ENCODE measurements at places on chromosomes 5 and 9.

GRCh38 chr9:10366171-10366779 lies 246.5 kb downstream of the PTPRD start:
- peak; percentile 87 for DNase-seq

DNA sequence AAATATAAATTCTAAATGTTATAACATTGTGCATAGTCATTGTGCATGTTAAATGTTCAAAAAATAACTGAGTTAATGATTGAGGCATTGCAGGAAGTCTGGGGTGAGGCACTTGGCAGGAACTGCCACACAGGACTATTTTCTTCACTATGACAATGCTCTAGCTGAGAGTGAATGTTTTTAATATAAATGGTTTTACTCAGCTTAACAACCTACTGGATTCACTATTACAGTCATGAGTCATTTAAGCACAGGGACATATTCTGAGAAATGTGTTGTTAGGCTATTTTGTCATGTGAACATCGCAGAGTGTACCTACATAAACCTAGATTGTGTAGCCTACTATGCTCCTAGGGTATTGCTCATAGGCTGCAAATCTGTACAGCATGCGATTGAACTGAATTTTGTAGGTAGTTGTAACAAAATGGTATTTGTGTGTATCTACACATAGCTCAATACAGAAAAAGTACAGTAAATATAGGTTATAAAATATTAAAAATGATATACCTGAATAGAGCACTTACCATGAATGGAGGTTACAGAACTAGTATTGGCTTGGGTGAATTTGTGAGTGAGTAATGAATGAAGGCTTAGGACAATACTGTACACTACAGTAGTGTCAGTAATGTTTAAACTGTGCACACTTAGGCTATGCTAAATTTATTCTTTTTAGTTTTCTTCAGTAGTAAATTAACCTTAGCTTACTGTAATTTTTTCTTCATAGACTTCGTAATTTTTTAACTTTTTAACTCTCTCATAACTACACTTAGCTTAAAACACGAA lies 346.1 kb upstream of the PTGER4 start:
- no peak for DNase-seq

DNA sequence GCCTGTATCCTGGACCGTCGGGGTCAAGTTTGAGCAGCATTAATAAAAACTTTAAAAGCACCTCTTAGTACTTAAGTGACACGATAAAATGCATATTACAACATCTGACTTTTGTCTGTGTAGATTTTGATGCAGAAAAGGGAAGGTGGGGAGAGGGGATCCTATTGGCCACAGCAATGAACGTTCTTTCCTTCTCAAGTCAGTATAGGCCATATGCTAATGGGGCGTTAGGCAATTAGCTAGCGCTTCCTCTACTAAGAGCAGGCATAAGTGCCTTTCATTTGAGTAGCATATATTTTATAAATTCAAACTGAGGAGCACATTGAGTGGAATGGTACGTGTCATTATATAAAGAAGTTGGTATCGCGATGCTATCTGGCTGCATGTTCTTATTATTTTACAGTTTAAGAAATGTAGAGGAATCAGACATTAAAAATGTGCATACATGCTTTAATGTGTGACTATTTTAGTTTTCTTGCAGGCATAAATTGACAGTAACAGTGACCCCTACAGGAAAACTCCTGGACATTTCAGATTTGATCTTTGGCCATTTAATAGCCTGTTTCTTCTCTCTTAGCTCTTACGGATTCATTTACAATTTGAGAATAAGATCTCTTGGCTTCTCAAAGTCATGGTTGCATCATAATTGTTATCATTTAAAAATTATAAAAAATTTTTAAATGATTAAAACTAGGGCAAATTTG lies 1.1 kb upstream of the GNA14 start:
- no peak for DNase-seq

DNA sequence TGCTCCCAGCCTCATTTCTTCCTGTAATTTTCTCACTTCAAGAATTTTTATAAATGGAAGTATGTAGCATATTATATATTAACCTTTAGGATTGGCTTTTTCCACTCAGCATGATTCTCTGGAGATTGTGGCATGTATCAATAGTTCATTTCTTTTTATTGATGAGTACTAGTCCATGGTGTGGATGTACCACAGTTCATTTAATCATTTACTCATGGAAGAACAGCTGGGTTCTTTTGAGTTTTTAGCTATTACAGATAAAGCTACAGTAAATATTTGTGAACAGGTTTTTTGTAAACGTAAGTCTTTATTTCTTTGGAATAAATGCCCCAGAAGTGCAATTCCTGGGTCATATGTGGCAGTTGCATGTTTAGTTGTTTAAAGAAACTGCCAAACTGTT lies 76.1 kb downstream of the UHRF2 start:
- no peak for DNase-seq

GRCh38 chr5:180141068-180141660 lies 67.8 kb downstream of the RASGEF1C start:
- DNase-seq = no peak

DNA sequence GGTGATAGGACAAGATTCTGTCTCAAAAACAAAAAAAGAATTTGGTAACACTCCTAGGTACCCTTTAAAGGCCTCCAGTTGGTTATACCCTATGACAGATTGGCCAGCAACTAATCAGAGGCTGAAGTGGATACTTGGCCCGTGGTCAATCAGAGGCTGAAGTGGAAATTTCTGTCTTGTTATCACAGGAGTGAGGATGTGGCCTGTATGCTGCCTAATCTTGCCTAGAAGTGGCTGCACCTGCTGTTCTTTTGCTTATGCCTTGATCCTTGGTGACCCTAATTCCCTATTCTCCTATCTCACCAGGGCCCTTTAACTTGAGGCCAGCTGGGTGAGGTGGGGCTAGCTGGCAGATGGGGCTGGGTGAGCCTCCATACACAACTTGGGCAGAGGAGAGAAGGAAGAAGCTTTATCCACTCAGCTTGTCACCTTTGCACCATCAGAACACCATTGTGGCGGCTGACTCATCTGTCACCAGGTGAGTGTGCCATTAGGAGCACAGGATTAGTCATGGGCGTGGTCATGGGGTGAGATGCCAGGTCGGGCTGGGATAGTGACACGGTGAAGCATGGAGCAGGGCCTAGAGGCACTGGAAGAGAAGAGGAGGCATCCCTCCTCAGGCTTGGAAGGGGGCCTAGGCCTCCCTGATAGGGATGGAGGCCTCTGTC lies 41.5 kb downstream of the SAR1B start:
- DNase-seq = no peak

GRCh38 chr5:142032747-142033631 lies 20.2 kb upstream of the GNPDA1 start:
- no peak for DNase-seq

- no peak for DNase-seq
Measured at GRCh38 chr5:171863935-171864334, 78.3 kb downstream of the SMIM23 start.

- no peak for DNase-seq
Measured at GRCh38 chr5:60797482-60798153, 46.5 kb downstream of the ELOVL7 start.

DNA sequence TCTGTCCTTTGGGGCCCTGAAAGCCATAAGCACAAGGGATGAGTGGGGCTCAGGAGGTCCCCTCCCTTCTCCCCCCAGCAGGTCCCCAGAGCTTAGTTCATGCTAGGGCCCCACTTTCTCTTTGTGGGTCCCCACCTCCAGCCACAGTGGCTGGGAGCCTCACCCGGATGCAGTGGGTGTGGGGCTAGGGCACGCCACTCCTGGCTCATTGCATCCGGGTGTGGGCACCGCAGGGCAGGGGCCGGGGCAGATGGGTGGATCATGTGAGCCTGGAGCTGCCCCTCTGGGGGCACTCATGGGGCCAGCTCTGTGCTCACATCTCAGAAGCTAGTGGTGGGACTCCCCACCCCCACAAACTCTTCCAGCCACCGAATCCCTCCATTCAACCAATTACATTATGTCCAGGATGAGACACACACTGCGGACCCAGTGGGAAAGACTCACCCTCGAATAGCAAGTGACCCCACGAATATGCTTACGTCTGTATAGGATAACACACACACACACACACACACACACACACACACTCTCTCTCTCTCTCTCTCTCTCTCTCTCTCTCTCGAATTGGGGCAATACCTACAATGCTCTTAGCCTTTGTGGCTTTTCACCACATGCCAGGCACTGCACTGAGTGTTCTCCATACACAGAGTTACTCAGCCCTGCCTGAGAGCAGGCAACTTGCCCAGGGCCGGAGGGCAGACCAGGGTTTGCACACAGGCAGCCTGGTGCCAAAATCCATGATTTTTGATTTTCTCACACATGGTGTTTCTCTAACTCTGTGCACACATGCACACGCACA lies 16.8 kb upstream of the PHYKPL start:
- DNase-seq = no peak

DNA sequence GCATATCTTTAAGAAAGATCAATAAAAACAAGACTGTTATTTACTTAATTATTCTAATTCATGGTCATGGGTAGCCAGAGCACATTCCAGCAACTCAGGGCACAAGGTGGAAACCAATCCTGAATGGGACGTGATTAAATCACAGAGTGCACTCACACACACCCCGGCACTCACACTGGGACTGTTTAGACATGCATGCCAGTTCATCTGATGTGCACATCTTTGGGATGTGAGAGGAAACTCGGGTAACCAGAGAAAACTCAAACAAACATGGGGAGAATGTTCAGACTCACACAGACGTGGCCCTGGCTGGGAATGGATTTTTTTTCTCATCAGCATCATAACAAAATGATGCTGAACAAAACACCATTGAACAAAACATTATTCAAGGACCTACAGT lies 29.4 kb downstream of the SMAD5 start:
- no peak for DNase-seq

- DNase-seq = no peak
Measured at GRCh38 chr5:148193202-148193601, 9.6 kb upstream of the SPINK6 start.

- DNase-seq = no peak
Measured at GRCh38 chr5:138179277-138179857, 455 bp downstream of the KIF20A start.

GRCh38 chr9:129656795-129657390 lies 8.6 kb upstream of the PRRX2 start:
- DNase-seq = no peak

- no peak for DNase-seq
Measured at GRCh38 chr9:32399110-32399815, 14.8 kb downstream of the ACO1 start.

DNA sequence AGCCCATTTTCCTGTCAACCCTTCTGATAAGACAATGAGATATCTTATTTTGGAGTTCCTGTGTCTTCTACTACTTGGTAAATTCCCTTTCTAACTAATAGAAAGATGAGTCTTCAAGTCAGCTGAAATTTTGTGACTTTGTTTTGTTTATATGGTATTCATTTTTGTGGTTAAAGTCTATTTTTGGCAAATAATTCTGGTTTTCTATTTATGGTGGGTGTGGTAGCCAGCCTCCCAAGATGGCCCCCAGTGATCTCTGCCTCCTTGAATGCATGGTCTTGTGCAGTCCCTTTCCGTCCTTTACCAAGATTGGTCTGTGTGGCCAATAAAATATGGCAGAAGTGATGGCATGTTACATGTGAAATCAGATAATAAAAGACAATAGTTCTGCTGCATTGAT lies 91.5 kb downstream of the NR3C1 start:
- no peak for DNase-seq

DNA sequence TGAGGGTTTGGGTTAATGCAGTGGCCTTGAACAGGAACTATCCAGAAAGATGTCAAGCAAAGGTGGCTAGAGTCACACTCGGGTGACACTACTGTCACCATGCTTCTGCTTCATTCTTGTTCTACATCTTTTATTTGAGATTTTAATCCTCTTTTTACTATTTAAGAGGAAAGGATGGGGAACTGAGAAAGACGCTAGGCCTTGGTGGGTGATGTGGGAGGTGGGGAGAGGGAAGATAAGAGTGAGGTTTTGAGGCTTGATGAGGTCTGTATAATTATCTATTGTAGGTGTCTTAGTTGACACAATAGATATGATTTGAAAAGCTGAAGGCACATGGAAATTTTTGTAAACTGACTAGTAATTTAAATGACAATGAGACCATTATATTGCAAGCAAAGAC lies 3.5 kb upstream of the BASP1 start:
- DNase-seq = no peak

- DNase-seq = peak; percentile 93
Measured at GRCh38 chr9:23824830-23825591, 1.0 kb downstream of the ELAVL2 start.

- no peak for DNase-seq
Measured at GRCh38 chr5:180606215-180606785, 15.0 kb upstream of the SCGB3A1 start.

- DNase-seq = no peak
Measured at GRCh38 chr5:10498350-10498749, 56.7 kb downstream of the ROPN1L start.

DNA sequence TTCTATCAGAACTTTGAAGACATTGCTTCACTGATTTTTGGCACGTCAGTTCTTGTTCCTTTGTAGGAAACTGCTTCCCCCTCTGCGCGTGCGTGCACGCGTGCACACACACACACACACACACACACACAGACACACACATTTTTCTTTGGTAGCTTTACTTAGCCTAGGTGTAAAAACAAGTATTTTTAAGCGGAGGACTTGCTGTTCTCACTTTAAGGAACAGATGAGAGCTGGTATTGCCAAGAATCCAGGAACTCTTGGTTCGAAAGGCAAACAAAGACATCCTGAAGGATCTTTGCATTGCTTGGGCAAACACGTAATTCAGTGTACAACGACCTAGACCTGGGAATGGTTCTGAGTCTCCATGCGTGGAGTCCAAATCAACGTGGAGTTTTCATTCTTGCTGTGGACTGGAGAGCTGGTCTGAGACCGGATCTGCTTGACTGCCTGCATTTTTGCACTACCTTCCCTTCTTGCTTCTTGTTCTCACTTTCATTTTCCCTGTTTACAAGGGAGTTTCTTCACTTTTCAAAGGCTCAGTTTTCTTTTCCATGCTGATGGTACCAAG lies 8.2 kb downstream of the TMEM268 start:
- DNase-seq = peak; percentile 29

GRCh38 chr5:52740007-52740406 lies 47.7 kb upstream of the ITGA1 start:
- DNase-seq = no peak

GRCh38 chr9:91919621-91920020 lies 30.4 kb downstream of the ROR2 start:
- DNase-seq = no peak

- no peak for DNase-seq
Measured at GRCh38 chr9:130597228-130597627, 17.9 kb downstream of the FUBP3 start.

DNA sequence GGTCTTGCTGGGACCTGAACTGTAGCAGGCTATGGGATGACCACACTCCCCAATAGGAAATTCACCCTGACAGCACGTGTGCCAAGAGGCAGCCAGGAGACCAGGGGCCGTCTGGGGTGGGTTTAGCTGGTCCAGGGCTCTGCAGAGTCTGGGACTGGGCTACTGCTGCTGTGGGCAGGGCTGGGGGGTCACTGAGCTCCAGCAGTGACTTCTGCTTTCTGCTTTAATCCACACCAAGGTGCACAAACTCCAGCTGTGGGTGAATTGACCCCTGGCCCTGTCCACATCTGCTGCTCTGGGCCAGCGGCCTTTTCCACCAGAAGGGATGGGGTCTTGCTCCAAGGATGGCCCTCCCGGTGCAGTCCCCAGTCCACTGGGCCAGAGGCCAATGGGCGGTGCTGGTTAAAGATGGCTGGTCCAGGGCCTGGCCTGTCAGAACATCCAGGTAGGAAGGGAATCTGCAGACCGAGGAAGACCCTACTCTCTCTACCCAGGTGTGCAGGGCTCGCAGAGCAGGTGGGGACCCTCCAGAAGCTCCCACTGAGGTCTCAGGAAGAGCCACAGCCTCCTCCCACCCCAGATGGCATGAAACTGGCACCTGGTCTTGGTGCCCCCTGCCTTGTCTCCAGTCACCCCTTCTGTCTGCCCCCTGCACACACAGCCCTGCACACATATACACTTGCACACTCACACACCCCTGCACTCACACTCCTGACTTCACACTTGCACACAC lies 28.0 kb downstream of the GLT6D1 start:
- DNase-seq = no peak

Data from eye (tissue), 1 donor.